ENCODE measurements at places on chromosomes 3 and 15. TPM values are rescaled to one million over a fixed set of nuclear protein-coding genes. Genes with fewer than 3 reads are reported as not detected.

The TTC21A gene
- 0.89 TPM for total RNA-seq

The CELF6 gene
- total RNA-seq = 0.21 TPM

- peaks cover 70% of the 10 kb centered on the region for H3K27me3 ChIP-seq
- H3K4me3 ChIP-seq = peak overlapping the region; percentile 79
- peaks cover 2% of the 10 kb centered on the region for H3K4me1 ChIP-seq
- H3K36me3 ChIP-seq = no peaks in the 10 kb centered on the region
- peak; percentile 66 for DNase-seq
These were observed 535 bp downstream of the C2CD4B start for GRCh38 chr15:62164396-62165103.

GRCh38 chr3:132228923-132229322, 88.3 kb upstream of the ACP3 start:
- H3K27me3 ChIP-seq = peaks cover 2% of the 10 kb centered on the region
- no peaks in the 10 kb centered on the region for H3K4me1 ChIP-seq
- H3K4me3 ChIP-seq = no peak overlapping the region
- H3K27ac ChIP-seq = no peak overlapping the region

GRCh38 chr3:24185738-24186384, 240.8 kb downstream of the NR1D2 start:
- H3K4me1 ChIP-seq = no peaks in the 10 kb centered on the region
- H3K27ac ChIP-seq = no peak overlapping the region
- DNase-seq = peak; percentile 59
- no peak overlapping the region for H3K4me3 ChIP-seq
- H3K36me3 ChIP-seq = no peaks in the 10 kb centered on the region
- peaks cover 4% of the 10 kb centered on the region for H3K27me3 ChIP-seq

DNA sequence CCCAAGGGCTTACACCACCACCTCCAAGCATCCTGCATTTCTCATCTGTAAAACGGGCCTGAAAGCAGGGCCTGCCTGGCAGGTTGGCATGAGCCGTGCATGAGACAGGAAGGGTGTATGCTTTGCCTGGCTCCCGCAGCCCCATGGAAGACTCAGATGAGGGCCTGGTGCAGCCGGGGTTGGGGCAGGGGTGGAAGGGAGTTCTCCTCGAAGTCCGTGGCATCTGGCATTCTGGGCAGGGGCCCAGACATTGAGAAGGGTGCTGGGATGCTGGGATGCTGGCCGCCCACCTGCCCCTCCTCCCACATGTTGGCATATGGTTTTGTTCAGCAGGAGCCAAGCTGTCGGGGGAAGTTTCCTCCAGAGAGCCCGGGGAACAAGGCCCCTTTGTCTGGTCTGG, 13.0 kb upstream of the FBLN2 start:
- peaks cover 6% of the 10 kb centered on the region for H3K4me1 ChIP-seq
- H3K36me3 ChIP-seq = no peaks in the 10 kb centered on the region
- no peak overlapping the region for H3K27ac ChIP-seq
- H3K4me3 ChIP-seq = no peak overlapping the region
- no peak for DNase-seq
- H3K27me3 ChIP-seq = peaks cover 8% of the 10 kb centered on the region

DNA sequence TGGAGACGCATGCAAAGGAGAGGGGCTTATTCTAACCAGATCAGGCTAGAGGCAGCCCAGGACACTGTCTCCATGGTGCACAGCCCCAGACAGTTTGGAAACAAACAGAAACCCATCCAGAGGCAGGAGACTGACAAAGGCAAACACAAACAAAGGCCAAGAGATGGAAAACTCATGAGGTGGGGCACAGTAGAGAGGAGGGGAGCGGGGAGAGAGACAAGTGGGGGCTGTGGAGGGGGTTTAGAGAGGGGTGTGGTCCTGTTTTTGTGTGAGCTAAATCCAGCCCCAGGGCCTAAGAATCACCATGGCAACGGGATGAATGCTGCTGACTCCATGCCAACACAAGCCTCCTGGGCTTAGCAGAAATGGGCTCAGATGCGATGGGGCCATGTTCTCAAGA, 32.3 kb downstream of the PARP16 start:
- peaks cover 14% of the 10 kb centered on the region for H3K36me3 ChIP-seq
- DNase-seq = no peak
- no peak overlapping the region for H3K27ac ChIP-seq
- H3K27me3 ChIP-seq = no peaks in the 10 kb centered on the region
- H3K4me3 ChIP-seq = no peak overlapping the region

GRCh38 chr3:9903238-9903624, 583 bp downstream of the IL17RE start:
- H3K27ac ChIP-seq = peak overlapping the region; percentile 78
- no peaks in the 10 kb centered on the region for H3K36me3 ChIP-seq
- peaks cover 29% of the 10 kb centered on the region for H3K4me1 ChIP-seq
- H3K4me3 ChIP-seq = peak overlapping the region; percentile 58

- H3K4me3 ChIP-seq = peak overlapping the region; percentile 73
- DNase-seq = peak; percentile 59
- no peaks in the 10 kb centered on the region for H3K27me3 ChIP-seq
- H3K36me3 ChIP-seq = peaks cover 5% of the 10 kb centered on the region
- H3K27ac ChIP-seq = peak overlapping the region; percentile 37
These were observed 2.2 kb downstream of the LRCH3 start for GRCh38 chr3:197793247-197793646.

GRCh38 chr15:78712797-78713515, 71.9 kb upstream of the CHRNB4 start:
- H3K27ac ChIP-seq = no peak overlapping the region
- DNase-seq = no peak
- peaks cover 18% of the 10 kb centered on the region for H3K27me3 ChIP-seq
- no peak overlapping the region for H3K4me3 ChIP-seq
- peaks cover 5% of the 10 kb centered on the region for H3K4me1 ChIP-seq

DNA sequence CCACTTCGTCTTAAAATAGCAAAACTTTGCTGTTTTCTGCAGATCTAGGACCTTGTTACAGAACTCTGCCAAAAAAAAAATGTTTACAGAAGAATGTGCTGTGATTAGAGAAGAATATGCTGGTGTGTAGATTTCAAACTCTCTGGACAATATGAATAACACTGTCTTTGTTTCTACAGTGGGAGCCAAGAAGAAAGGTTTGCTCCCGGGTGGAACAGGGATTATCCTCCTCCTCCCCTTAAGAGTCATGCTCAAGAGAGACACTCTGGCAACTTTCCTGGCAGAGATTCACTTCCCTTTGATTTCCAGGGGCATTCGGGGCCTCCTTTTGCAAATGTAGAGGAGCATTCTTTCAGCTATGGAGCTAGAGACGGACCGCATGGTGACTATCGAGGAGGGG, 27.3 kb downstream of the RBM6 start:
- H3K4me3 ChIP-seq = no peak overlapping the region
- DNase-seq = no peak
- H3K4me1 ChIP-seq = no peaks in the 10 kb centered on the region
- no peak overlapping the region for H3K27ac ChIP-seq
